Fibroblast of pulmonary artery (primary cell): ENCODE measurements at places on chromosomes 5 and 9.
A peak's percentile ranks its signal among the peaks of the same experiment; 100 is the strongest.

DNA sequence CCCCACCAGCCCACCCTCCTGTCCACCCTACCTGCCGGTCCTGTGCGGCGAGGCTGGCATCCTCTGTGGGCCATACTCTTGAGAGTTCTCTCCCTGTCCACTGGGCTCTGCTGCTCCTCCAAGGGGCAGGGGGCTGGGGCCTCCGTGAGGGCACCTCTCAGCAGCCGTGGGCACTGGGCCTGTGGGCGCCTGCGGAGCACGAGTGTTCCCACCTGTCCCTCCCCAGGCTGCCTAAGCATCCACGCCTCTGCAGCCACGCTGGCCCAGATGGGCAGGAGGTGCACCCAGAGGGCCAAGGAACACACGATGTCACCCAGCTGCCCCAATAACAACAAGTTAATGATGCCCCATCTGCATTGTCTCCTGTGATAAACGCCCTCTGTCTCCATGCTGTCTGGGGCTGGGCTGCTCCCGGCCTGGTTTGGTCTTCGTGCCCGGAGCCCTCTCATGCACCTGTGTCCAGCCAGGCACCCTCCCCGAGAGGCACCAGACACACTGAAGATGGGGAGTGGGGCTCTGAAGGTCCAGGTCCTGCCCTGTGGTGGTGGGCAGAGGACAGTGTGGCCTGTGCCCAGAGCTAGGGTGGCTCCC, 114.5 kb downstream of the RXRA start:
- DNase-seq = no peak

DNA sequence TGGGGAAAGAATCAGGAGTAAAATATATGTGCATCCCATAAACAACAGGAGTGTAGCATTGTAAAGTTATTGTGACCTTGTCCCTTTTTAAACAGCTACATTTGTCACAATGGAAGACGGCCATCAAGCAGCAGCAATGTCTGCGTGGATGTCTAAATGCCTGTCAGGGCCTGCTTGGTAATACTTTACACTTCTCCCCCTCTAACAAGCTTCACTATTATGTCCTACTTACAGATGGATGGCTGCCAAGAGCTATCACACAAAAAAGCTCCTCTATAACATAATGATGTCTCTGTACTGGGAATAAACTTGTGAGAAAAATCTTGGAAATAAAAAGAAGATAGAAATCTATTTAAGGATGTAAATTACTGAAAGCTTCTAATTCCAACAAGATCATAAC, 213.0 kb downstream of the FBXL17 start:
- DNase-seq = no peak

DNA sequence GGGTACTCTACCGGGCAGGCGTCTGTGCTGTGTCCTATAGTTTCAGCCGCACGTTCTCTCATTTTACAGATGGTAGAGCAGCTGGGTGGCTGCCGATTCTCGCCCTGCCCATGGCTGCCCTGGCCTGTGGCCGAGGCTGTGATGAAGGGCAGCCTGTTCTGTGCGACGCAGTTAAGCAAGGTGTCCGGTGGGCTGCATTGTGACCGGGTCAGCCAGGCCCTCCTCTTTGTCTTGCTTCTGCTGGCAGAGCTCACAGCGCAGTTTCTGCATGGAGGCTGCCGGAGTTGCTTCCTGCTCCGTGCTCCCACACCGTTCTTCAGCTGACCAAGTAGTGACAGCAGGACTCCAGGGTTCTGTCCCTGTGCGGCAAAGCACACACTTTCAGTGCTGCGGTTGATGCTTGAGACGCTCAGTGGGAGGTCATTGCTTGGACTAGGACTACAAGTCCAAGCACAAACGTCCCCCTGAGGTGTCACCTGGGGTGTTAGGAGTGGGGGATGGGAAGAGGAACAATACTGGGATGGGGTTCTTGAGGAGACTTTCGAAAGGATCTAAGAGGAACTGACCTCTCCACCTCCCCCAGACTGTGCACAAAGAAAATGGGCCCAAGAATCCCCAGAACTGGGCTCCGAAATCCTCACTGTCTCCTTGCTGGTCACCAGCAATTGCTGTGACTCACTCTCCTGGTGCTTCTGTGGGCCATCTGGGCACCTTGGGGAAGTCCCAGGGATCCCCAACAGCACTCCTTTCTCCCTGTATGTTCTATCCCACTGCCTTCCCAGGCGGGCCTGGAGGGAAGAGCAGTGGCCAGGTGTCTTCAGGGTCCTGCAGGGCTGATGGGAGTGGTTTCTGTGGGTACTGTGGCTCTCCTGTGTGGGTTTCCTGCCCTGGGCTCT, 58.2 kb downstream of the GADD45G start:
- DNase-seq = no peak

GRCh38 chr9:92707530-92707929, 37.6 kb upstream of the IPPK start:
- DNase-seq = peak; percentile 11

GRCh38 chr9:116860509-116861120, 173.5 kb downstream of the TRIM32 start:
- DNase-seq = peak; percentile 73

DNA sequence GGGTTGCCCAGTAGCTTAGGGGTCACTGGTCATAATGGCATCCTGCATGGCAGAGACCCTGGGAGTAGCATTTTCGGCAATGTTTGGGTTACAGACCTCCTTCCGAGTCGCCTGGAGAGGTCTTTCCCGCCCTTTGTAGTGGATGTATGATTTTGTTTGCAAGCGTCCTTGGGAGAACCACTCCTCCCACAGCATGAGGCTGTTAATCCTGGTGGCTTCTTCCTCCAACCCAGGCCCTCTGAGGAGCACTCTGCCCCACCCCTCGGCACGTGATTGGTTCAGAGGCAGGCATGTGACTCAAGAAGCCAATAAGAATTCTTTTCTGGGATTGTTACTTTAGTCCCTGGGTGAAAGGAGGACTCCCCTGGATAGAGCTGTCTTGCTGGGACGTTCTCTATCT, 30.2 kb upstream of the GRHPR start:
- no peak for DNase-seq

DNA sequence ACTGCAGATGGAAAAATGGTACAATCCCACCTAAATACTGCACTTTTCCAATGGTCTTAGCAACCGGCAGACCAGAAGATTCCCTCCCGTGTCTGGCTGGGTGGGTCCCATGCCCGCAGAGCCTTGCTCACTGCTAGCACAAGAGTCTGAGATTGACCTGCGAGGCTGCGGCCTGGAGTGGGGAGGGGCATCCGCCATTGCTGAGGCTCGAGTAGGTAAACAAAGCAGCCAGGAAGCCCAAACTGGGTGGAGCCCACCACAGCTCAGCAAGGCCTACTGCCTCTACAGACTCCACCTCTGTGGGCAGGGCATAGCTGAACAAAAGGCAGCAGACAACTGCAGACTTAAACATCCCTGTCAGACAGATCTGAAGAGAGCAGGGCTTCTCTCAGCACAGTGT, 221.6 kb upstream of the CTNND2 start:
- no peak for DNase-seq
